Stimulated activated CD8-positive, alpha-beta memory T cell treated with anti-CD3 and anti-CD28 coated beads, Interleukin-7, amount 100 ng/mL, for 4 hours (primary cell): ENCODE measurements at places on chromosomes 1 and 21.

GRCh38 chr21:19018529-19018928 is 614.9 kb upstream of the TMPRSS15 start:
- no peak for DNase-seq

DNA sequence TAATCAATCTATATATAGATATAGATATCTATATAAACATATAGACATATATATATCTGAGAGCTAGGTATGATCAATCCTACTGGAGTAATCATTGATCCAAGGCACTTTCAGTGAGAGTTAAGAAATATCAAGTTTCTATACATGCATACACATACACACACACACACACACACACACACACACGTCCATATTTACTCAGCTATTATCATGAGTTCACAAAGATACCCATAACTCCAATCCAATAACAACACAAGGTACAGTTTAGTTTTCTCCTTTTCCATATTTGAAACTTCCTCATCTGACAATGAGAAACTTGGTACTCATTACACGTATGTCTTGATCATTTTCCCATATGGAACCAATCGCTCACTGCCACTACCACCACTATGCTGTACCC is 27.3 kb upstream of the ZZZ3 start:
- no peak for DNase-seq

DNA sequence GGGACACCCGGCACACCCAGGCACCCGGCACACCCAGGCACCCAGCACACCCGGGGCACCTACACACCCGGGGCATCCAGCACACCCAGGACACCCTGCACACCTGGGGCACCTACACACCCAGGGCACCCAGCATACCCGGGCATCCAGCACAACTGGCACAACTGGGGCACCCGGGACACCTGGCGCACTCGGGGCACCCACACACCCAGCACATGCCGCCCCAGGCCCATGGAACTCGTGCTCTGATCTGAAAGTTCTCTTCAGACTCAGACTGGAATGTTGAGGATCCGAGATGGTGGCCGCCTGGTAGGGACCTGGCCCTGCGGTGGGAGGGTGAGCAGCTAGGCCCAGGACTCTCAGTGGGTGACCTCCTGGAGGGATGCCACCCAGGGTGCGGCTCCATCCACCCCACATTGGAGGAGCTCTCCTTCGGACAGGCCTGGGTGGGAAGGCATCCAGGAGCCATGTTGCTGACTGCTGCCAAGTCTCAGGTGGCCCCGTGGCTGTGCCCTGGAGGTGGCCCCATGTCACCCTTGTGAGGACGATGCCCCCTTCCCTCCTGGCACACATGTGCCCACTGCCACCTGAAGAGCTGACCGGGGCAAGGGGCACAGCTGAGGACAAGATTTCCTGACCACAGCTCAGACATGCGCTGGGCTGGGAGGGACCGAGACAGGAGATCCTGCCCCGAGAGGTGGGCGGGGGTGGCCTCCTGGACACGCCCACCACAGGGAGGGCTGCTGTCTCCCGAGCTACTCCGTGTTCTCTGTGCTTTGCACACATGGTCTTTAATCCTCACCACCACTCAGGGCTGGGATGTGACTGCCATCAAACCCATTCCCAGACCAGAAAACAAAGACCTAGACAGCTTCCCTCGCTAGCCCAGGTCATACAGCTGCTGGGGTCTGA is 37.0 kb downstream of the UBE2G2 start:
- no peak for DNase-seq

- DNase-seq: no peak
Measured at GRCh38 chr1:68363339-68363738, 86.4 kb downstream of the RPE65 start.

GRCh38 chr1:87203904-87204303 is 124.8 kb upstream of the LMO4 start:
- no peak for DNase-seq

DNA sequence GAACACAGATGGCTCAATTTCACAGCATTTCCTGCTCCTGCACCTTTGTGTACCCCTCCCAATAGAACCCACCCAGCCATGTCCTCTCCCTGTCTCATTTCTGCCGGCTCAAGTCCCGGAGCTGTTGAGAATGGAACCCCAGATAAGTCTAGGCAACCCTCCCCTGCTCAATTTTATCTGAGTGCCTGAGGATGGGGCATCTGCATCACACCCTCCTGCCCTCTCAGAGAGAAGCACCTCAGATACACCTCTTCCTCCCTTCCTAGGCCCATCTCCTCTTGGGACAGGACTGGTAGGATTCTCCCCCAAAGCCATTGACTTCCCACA is 1.1 kb downstream of the KIF21B start:
- DNase-seq: no peak

- no peak for DNase-seq
Measured at GRCh38 chr1:50661626-50662025, 238.4 kb upstream of the DMRTA2 start.

DNA sequence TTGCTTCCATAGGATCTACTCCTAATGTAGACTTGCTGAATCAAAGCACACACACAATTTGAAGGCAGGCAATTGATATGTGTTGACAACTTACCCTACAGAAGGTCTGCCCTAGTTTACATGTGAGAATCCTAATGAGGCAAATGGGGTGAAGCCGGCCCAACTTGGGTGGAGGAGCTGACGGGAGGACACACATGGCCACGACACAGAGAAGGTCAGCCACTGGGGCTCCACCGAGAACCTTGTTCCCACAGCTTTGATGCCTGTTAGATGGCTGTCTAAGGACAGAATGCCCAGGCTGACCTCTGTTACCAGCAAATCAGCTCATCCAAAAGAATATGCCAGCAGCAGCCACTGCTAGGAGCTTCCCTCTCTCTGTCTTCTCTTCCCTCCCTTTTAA is 1.5 kb upstream of the PLA2G2D start:
- no peak for DNase-seq

DNA sequence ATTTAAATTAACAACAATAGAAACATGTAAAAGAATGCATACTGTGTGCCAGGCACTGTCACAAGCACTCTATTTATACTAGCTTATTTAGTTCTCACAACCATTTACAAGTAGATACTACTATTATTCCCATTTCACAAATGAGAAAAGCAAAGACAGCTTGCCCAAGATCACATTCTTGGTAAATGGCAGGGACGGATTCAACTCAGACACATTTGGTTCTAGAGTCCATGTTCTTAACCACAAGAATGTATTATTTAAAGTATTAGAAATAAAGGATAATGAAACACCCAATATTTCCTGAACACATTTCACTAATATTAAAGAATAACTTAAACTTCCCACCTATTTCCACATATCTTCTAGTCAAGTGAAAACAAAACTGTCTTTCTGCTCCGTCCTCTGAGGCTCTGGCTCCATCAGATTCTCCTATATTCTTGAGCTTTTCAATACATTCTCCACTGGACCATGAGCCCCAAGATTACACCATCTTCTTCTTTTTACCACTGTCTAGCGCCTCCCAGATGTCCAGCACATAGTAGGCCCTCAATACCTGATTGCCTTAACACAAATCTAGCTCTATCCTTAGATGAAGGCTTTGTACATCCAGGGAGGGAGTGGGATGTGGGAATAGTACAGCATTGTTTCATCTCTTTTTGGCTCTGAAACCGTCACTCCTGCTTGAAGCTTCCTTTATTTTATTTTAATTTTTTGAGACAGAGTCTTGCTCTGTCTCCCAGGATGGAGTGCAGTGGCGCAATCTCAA is 29.3 kb downstream of the SOD1 start:
- no peak for DNase-seq

- DNase-seq: no peak
Measured at GRCh38 chr1:6260961-6261614, at the start of gene GPR153. TSS of gene GPR153 (minus strand) at chr1:6261098. CDS start at chr1:6254905, 6,193 bp downstream.
